ENCODE measurements at places on chromosomes 5 and 9.

DNA sequence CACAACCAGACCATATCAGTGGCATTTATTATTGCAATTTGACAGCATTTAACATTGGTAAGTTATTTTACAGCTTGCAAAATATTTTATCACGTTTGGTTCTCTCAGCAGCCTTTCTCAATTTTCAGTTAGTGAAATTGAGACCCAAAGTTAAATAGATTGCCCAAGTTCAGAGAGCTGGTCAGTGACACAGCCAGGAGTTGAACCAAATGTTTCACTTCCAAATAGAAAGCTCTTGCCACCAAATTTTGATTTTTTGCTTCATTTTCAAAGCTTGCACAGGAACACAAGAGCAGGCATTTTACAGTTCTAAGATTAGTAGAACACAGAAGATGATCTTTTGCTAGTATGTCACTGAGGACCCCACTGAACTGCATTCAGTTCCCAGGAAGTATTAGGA is 271.5 kb upstream of the C9orf72 start:
- H3K4me3 ChIP-seq: no peak overlapping the region
- no peaks in the 10 kb centered on the region for H3K36me3 ChIP-seq
- no peak for DNase-seq
- no peak overlapping the region for H3K27ac ChIP-seq

GRCh38 chr5:40288800-40289485 is 390.8 kb upstream of the PTGER4 start:
- DNase-seq: no peak
- H3K27ac ChIP-seq: no peak overlapping the region
- no peaks in the 10 kb centered on the region for H3K27me3 ChIP-seq
- peaks cover 3% of the 10 kb centered on the region for H3K4me1 ChIP-seq
- H3K4me3 ChIP-seq: no peak overlapping the region

DNA sequence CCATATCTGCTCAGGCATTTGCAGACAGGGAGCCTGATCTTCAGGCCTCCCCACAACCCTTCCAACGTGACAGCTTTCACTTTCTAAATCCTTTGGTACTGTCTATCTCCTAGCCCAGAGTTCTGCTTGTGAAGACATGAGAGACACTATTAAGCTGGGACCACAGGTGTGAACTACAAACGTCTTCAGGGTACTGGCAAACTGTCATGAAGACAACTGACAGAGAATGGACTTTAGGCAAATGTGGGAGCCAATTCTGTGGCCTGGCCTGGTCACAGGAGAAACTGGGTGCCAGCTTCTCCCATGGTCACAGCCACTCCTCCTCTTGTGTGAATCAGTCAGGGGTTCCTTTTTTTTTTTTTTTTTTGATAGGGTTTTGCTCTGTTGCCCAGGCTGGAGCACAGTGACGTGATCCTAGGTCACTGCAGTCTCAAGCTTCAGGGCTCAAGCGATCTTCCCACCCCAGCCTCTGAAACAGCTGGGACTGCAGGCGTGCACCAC is 10.4 kb downstream of the TRIM14 start:
- H3K27me3 ChIP-seq: no peaks in the 10 kb centered on the region
- peak; percentile 52 for DNase-seq
- H3K4me1 ChIP-seq: peaks cover 74% of the 10 kb centered on the region
- H3K27ac ChIP-seq: peak overlapping the region; percentile 97
- H3K36me3 ChIP-seq: peaks cover 46% of the 10 kb centered on the region

GRCh38 chr5:97998941-97999340 is 774.5 kb upstream of the RGMB start:
- no peak for DNase-seq
- H3K4me3 ChIP-seq: no peak overlapping the region
- H3K36me3 ChIP-seq: no peaks in the 10 kb centered on the region

DNA sequence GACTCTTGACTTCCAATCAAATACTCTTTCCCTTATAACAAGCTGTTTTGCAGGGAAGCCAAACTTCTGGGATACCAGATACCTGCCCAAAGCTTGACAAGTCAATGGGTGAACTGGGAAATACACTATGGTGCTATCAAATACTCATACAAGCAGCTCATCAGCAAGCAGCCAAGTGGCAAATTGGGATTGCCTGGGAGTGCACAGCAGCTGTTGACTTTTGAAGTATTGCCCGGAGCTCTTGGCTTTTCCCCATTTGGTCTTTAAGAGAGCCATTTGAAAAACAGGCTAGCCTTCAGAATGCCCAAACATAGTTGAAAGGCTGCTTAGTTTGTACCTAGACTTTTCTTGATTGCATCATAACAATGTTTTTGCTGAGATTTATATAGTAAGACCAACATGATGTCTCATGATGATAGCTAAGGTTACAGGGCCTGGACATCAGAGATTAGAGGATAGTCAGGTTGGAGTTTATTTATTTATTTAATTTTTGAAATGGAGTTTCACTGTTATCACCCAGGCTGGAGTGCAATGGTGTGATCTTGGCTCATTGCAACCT is 210.1 kb upstream of the ZNF608 start:
- no peak overlapping the region for H3K27ac ChIP-seq
- H3K4me1 ChIP-seq: no peaks in the 10 kb centered on the region
- no peak overlapping the region for H3K4me3 ChIP-seq
- no peaks in the 10 kb centered on the region for H3K27me3 ChIP-seq
- no peak for DNase-seq

DNA sequence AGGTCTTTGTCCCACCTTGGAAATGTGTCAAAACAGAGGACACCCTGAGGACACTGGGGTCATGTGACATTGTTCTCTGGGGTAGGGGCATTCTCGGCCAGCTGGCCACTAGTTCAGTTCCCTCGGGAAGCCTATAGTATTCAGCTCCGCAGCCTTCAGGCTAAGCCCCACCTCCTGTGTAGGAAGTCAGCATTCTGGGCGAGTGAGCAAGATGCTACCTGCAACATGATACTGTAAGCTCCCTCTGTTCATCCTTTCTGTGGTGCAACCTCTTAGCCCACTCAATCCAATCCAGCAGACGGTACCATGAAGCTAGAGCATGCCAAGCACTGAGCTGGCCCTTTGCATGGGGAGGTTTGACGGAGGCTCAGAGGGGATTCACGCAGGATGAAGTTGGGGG is 5.3 kb downstream of the NTNG2 start:
- peaks cover 7% of the 10 kb centered on the region for H3K4me1 ChIP-seq
- peaks cover 41% of the 10 kb centered on the region for H3K27me3 ChIP-seq
- no peak overlapping the region for H3K4me3 ChIP-seq
- H3K36me3 ChIP-seq: peaks cover 4% of the 10 kb centered on the region

DNA sequence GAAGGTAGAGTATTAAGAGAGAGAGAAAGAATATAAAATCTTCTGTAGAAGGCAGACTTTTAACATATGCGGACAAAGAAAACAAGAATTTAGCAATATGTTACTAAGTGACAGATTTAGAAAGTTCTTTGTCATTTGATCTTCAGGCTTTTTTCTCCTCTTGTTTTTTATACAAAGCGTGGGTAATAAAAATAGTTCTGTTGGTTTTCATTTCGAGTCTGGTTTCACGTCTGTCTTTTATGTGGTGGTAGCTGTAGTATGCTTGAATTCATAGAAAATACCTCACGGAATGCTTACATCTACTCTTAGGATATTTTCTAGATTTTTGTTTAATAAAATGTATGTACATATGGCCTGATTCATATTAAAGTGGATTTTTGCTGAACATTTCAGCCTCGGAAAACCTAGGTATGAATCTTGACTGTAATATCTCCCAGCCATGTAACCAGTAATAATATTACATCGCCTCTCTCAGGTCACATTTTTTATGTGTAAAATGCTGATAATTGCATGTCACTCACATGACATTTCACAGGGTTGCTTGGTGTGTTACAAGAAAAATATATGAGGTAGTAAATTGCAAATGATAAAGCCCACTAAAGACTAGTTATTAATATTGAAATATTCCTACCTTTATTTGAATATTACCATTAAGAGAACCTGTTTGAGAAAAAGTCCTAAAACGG is 72.5 kb upstream of the TAF11L2 start:
- no peak overlapping the region for H3K4me3 ChIP-seq
- H3K4me1 ChIP-seq: no peaks in the 10 kb centered on the region
- H3K36me3 ChIP-seq: no peaks in the 10 kb centered on the region

All from effector memory CD8-positive, alpha-beta T cell (primary cell).